ENCODE measurements at places on chromosomes 3 and 15. TPM values are rescaled to one million over a fixed set of nuclear protein-coding genes. Genes with fewer than 3 reads are reported as not detected.

AP3B2 gene
- 155 TPM for total RNA-seq

CASR gene
- total RNA-seq = 0.08 TPM

IL12A gene
- total RNA-seq = 0.63 TPM

ANKRD63 gene
- 0.81 TPM for total RNA-seq

TP63 gene
- 1.00 TPM for total RNA-seq

DENND6A gene
- total RNA-seq = 36.4 TPM

ECE2 gene
- 14.6 TPM for total RNA-seq
